Pons (tissue), 1 donor: ENCODE measurements at places on chromosomes 6 and 20.

- DNase-seq = peak; percentile 39
Observed at GRCh38 chr20:56187534-56188165, 60.9 kb upstream of the MC3R start.

- no peak for DNase-seq
Observed at GRCh38 chr6:166418691-166419143, 36.0 kb upstream of the MPC1 start.

- DNase-seq = no peak
Observed at GRCh38 chr6:164570801-164571200, 738.6 kb downstream of the C6orf118 start.

GRCh38 chr6:83169511-83169910, 23.6 kb downstream of the PGM3 start:
- DNase-seq = peak; percentile 46

DNA sequence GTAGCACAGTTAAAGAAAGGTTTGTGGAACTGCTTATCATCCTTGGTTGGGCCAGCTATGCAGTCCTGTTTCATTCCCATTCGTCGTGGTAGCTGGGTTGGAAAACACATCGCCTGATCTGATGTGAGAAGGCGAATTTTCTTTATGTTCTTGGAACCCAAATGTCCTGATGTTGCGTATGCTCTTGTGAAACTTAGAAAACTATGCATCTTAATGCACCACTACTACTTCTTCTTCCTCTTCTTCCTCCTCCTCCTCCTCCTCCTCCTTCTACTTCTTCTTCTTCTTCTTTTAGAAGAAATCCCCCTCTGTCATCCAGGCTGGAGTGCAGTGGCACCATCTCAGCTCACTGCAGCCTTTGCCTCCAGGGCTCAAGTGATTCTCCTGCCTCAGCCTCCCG, 381.6 kb downstream of the UTRN start:
- DNase-seq = no peak

GRCh38 chr6:119308991-119309657, 40.4 kb downstream of the MAN1A1 start:
- no peak for DNase-seq

DNA sequence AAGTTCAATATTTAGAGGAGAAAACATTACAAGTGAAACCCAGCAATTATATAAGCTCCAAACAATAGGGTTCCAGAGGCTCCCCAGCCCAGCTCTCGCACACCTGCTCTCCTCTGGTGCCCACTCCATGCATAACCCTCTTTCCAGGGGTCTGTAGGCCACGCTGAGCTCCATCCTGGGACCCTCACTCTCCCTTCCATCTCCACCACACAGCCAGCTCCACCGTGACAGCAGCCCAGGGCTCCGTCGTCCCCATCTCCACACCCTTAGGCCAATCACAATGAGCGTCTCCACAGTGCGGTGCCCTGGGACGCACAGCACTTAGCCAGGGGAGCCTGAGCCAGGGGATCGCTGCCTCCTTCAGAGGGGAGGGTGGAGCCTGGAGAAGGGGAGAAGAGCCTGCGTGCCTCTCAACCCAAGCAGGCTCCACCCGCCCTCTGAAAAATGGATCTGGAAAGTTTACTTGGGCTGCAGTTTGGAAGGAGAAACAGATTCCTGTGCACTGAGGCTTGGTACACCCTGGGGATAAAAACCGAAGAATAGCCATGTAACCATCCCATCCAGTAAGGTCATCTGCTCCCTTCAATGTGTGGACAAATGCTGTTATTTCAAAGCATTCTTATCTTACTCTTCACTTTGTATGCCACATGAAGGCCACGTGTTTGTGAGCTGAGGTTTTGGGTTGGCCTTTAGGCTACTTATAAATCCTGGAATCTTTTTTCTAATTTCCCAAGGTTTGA, 72.4 kb upstream of the GGTLC1 start:
- DNase-seq = no peak

DNA sequence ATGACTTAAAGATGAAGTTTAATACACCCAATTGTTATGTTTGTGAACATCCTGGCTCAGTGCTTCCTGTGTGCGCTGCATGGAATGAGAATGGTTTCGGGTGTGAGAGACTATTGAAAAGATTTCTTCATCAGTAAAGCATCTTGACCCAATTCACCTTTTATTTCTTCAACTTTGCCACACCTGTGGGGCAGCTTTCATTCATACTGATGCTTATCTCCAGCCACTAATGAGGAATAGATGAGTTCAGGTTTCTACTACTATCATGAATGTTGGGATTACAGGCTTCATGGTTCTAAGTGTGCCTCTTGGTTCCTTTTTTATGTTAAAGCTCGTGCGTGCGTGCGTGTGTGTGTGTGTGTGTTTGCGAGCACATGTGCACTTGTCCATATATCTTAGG, 373.7 kb upstream of the SOX4 start:
- no peak for DNase-seq

GRCh38 chr6:134295953-134296553, 21.9 kb downstream of the SGK1 start:
- DNase-seq = peak; percentile 91

GRCh38 chr6:2245103-2245876, at the start of gene GMDS:
Gene GMDS (minus strand): TSS chr6:2245605.
- DNase-seq = peak; percentile 90

DNA sequence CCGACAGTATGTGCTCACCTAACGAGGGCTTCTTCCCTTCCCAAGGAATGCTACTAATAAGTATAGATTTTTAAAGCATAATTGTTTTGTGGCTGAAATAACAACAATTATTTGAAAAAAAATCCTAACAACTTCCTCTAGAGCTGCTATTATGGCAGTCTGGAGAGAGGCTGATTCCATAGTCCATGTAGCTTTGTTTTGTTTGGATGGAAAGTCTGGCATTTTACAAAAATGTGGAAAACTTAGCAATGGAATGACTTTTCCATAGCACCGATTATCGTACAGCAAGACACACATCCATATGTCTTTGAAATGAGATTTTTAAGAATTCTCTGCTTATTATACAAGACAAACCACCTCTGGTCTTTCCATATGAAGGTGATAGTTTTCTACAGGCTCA, 252.4 kb upstream of the TAB2 start:
- no peak for DNase-seq

DNA sequence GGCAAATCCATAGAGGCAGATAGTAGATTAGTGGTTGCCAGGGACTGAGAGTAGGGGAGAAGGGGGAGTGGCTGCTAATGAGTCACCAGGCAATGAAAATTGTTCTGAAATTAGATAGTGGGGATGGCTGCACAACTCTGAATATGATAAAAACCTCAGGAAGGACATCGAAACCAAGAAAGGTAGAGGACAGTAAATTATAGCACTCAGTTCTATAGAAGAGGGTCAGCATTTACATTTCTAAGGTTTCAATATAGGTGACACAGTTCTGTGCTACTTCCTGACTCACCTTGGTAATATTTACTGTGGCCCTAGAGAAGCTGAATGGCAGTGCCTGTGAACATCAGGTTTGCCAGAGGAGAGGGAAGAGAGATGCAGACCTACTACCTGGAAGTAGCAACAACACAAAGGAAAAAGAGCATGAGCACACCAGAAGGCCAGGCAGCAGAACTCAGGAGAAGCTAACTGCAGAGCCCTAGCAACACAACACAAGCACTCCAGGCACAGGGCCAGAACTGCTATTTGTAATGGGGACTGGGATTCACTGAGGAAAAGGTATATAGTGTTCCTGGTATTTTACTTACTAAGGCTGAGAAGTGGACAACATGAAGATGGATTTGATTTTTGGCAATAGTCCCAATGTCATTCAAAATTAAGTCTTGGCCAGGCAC, 75.9 kb downstream of the PLCG1 start:
- DNase-seq = peak; percentile 59

- DNase-seq = no peak
Observed at GRCh38 chr6:144993870-144994269, 708.7 kb downstream of the UTRN start.

- no peak for DNase-seq
Observed at GRCh38 chr20:62642666-62643520, 590 bp downstream of the SLCO4A1 start.
